ENCODE measurements at places on chromosomes 2 and 18.

DNA sequence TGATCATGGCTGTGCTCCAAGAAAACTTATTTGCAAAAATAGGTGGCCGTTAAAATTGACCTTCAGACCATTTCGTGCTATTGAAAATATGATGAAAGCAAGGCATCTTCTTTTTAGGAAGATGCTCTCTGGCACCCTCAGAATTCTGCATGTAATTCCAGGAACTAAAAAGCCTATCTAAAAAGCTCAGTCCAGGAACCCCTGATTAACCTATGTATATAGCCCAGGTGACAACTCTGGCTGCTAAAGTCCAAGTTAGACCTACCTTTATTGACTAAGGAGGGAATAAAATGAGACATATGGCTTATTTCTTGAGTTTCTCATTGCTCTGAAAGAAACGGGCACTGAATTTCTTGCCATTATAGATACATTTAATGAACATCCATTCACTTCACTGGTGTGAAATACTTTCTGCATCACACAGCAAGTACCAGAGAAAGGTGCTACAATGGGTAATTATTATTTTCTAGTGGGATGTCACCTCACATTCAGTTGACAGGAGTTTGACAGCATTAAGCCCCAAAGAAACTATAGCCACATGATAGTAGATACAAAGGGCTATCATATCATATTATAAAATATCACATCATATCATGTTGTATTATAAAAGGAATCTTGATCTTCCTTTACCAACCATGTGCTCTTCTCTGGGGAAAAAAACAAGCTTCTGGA, 83.8 kb downstream of the EPHA4 start:
- no peak for DNase-seq

- no peak for DNase-seq
These were observed 122.8 kb downstream of the ATP9B start for GRCh38 chr18:79191956-79192355.

GRCh38 chr2:223779877-223780276, 57.5 kb downstream of the AP1S3 start:
- DNase-seq: no peak

GRCh38 chr2:67997528-67997900, 65.3 kb downstream of the C1D start:
- no peak for DNase-seq

GRCh38 chr2:6771634-6772611, 93.8 kb downstream of the CMPK2 start:
- peak; percentile 56 for DNase-seq

GRCh38 chr2:22329211-22330154, 1055.5 kb upstream of the KLHL29 start:
- no peak for DNase-seq

- no peak for DNase-seq
These were observed 166.8 kb downstream of the DCDC2C start for GRCh38 chr2:3870222-3870621.

DNA sequence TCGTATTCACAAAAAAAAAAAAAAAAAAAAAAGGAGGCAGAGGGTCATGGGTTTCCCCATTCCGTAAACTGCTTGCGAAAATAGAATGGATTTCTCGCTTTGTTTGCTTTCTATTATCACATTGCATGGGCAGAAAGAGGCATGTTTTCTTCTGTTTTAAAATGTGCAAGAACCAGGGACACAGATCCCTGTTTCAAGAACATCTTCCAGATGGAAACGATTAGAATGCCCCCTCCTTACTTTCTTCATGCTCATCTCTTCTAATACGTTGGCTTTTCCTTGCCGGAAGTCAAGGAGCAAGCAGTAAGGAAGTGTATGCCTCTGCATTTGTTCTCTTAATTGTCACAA, 51.0 kb upstream of the ZNF516 start:
- DNase-seq: no peak

- no peak for DNase-seq
These were observed 28.0 kb downstream of the KCNK3 start for GRCh38 chr2:26720322-26721114.

DNA sequence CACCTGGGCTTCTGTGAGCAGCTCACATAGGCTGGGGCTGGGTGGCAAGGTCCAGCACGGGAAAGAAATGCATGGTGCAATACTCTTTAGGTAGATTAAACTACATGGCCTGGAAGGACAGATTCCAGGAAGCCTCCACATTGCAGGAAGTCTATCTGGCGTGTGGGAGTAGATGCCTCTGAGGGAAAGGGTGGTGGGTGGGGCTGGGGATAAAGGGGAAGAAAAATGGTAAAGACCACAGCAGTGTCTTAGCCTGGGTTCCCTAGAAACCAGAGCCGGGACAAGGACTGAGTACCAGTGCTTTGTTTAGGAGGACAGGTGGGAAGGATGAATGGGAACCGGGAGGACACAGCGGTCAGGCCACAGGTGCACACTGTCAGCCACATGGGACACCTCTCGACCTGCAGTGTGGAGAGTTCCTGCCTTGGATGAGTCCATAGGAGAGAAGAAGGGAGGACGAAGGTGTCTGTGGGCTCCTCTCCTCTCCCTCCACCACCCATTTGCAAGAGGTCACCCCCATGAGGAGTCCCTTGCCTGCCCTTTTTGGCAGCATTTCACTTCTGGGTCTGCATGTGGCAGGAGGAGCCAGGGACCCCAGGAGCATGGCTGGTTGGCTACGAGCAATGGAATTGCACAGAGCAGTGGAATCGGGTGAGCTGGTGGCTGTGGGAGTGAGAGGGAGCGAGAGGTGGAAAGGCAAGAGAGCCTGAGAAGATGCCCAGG, 91.5 kb upstream of the HS6ST1 start:
- DNase-seq: peak; percentile 29

GRCh38 chr2:74735009-74735408, 81.0 kb downstream of the SEMA4F start:
- DNase-seq: no peak

- no peak for DNase-seq
These were observed 232.7 kb upstream of the UBE2E3 start for GRCh38 chr2:180747728-180748127.

- no peak for DNase-seq
These were observed 70.0 kb downstream of the VSNL1 start for GRCh38 chr2:17610521-17610920.

- DNase-seq: no peak
These were observed 687.4 kb upstream of the ID2 start for GRCh38 chr2:7994397-7994951.

DNA sequence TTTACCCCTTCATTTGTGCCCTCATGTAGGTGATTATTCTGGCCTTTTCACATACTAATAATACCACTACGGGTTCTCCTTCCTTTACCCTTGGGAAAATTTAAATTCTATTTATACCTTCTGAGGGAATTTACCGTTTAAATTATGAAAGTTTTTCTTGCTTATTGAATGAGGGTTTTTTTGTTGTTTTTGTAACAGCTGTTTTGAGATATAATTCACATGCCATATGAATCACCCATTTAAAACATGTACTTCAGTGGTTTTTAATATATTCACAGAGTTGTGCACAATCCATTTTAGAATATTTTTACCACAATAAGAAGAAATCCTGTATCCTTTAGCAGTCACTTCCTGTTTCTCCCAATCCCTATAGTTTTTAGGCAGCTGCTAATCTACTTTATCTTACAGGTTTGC, 54.7 kb downstream of the EML4 start:
- DNase-seq: no peak

GRCh38 chr2:157245846-157246764, 11.4 kb upstream of the GALNT5 start:
- no peak for DNase-seq

DNA sequence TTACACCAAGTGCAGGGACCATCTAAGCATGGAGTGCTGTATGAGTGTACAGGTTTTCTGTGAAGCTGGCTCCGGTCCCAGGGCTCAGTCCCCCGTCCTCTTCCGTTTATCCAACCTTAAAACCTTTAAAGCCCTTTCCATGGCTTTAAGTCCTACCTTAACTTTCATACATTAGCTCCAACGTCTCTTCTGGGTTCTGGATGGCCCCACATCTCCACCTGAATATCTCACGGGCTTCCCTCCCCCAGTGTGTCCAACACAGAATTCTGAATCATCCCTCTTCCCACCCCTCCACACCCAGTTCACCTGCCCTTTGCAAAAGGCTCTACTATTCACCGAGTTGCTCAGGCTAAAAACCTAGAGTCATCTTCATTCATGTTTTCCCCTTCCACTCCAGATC, 12.8 kb downstream of the ARHGAP25 start:
- peak; percentile 3 for DNase-seq

- no peak for DNase-seq
These were observed 23.0 kb downstream of the CNTNAP5 start for GRCh38 chr2:124048102-124048501.

DNA sequence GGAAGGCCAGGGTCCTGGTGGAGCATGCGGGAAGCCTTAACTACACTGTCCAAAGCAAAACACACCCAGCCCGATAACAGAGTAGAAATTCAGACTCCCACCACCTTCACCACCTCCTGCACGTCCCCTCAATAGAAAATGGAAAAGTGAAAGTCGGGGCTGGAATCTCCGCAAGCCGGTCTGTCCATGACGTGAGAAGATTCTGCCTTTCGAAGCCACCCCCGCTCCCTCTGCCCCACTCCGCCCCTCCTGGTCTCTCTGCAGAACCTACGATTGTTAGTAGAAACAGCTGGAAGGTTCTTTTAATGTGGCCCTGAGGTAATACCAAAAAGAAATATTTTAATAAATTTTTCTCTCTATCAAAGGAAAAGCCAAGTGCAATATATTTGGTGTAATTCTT, 116.4 kb downstream of the GBX2 start:
- DNase-seq: no peak

DNA sequence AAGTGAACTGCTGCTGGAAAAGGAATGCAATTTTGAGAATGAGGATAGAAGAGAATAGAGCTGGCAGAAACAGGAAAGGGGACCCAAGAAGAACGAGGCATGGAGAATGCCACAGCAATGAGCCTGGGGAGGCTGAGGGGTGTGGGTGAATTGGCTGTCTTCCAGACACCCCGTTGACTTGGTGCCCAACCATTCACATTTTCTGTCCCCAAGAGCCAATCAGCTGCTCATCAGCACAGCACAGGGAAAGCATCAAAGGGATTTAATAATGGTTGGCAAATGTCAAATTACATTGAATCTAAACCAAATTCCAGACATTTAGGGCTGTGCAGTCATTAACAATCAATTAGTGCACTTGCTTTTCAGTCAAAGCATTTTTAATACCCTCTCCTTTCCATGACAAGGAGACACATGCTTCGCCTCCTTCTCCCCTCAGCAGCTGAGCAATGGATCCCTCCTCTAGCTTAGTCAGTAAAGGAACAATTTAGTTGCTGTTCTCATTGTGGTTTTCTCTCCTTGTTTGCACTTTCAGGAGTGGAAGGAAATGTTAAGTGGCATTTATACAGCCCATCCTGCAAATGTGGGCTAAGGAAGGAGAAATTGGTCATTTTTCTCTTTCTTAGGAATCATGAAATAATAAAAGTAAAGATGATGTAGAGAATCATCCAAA, 98.8 kb downstream of the KLF7 start:
- DNase-seq: no peak

DNA sequence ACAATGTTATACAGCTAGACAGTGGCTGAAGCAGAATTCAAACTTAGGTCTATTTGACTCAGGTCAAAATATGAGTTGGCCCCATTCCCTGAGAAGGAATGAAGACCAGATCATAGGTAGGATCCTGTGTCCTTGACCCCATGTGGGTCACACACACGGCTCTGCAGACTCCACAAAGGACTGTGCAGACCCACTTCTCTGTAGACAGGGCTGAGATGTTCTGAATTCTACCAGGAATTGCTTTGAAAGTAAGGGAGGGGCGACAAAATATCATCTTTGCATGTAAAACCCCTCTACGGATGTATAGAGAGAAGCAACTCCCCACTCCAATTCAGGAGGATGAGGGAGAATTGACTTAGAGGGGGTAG, 62.3 kb upstream of the CTIF start:
- DNase-seq: no peak

GRCh38 chr2:175233135-175233719, 51.7 kb upstream of the ATP5MC3 start:
- no peak for DNase-seq

GRCh38 chr18:57889841-57890240, 86.7 kb upstream of the ATP8B1 start:
- no peak for DNase-seq

- no peak for DNase-seq
These were observed 158.3 kb upstream of the CAVIN2 start for GRCh38 chr2:192005211-192005610.

DNA sequence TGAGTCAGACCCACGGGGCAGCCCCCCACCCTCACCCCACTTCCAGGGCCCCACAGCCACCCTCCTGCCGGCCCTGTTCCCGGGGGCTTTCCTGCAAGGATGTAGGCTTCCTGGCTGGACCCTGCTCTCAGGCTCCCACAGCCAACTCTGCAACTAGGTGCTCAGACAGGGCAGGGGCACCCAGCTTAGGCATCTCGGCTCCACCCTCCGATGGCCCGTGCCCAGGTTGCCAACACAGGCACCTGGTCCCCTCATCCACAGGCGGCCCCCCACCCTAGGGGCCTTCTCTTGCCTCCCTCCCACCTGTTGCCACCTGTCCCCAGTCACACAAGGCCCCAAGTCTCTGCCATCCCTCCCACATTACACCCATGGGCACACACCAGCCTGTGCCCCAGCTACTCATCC, 34.6 kb downstream of the HS6ST1 start:
- no peak for DNase-seq

GRCh38 chr2:169388161-169388560, 25.8 kb upstream of the LRP2 start:
- no peak for DNase-seq

DNA sequence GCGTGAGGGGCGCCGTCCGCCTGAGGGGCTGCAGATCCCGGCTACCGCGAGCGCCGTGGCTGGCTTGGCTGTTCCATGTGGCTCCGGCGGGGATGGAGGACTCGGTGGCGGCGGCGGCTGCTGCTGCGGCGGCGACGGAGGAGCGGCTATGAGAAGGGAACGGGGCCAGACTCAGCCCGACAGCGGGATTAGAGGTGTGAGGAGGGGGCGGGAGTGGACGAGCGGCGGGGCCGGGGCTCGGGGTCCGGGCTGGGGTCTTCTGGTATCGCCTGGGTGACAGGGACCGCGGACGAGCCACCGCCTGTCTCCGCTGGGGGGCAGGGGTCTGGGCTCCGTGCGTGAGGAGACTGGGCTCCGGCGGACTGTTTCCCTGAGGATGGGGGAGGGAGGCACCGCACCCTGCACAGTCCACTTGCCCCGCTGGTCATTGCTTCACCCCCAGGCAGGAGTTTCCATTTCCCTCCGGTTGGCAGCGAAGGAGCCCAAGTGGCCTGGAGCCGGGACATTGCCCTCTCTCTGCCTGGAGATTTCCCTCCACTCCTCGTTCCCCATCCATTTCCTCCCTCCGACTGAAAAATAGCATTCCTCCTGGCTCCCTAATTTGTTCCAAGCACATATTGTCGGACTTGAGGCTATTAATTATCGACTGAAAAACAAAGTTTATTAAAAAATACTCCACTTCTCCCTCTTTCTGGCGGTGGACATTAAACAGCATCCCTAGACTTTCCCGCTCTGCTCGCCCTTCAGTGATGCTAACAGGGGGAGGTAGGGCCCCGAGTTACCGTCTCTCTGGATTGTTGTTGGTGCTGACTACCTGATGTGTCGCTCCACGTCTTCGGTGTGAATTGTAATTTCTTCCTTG, 577 bp downstream of the EHBP1 start:
- DNase-seq: peak; percentile 87

GRCh38 chr2:9308186-9308955, 101.8 kb downstream of the ASAP2 start:
- DNase-seq: no peak
